Activated CD4-positive, alpha-beta memory T cell treated with anti-CD3 and anti-CD28 coated beads, Interleukin-2, amount 10 ng/mL, durations not matched to agents 7 days and 5 days (primary cell): ENCODE measurements at places on chromosomes 1 and 21.

DNA sequence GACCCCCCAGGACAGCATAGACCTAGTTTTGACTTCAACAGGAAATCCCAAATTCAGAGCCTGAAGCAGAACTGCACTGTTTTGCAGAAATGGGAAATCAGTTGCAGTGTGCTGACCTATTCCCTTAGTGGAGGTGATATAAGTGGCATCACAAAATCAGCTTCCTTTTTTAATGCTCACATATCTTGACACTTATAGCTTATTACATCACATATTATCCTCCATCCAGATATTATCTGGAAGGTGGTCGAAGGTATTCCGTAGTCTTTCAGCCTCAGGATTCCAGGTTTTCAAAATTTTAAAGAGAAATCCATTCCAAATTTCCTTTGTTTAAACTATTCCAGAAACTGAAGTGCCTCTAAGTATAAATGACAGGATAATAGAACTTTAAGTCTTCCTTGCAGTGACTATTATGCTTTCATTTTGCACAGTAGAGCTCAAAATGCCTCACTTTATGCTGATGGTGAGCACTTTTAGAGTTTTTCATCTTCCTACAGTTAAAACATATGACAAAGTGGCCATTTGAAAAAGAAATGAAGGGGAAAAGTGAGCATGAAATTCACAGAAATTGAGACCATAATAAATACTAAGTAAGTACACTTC lies 106.4 kb upstream of the DPYD start:
- no peak for DNase-seq

- DNase-seq: no peak
These were observed 7.4 kb downstream of the MEF2D start for GRCh38 chr1:156493154-156493631.

GRCh38 chr1:76998582-76999223 lies 131.4 kb downstream of the ST6GALNAC5 start:
- no peak for DNase-seq

DNA sequence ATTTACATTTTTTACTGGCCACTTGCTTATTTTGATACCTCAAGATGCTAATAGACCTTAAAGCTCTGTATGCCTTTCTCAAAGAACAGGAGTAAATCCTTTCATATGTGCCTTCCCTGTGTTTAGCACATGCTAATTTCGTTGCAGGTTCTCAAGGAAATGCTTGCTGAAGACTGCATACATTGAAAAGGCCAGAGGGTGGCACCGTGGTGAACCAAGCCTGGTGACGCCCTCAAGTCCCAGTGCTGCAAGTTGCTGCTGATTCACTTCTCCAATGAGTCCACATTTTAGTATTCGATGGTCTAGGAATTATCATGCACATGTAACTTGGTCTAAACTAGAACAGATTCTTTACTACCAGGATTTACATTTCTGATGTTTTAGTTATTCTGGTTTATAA lies 94.1 kb downstream of the CLDN17 start:
- DNase-seq: no peak

- no peak for DNase-seq
These were observed 40.2 kb downstream of the PIK3CD start for GRCh38 chr1:9691691-9692090.

DNA sequence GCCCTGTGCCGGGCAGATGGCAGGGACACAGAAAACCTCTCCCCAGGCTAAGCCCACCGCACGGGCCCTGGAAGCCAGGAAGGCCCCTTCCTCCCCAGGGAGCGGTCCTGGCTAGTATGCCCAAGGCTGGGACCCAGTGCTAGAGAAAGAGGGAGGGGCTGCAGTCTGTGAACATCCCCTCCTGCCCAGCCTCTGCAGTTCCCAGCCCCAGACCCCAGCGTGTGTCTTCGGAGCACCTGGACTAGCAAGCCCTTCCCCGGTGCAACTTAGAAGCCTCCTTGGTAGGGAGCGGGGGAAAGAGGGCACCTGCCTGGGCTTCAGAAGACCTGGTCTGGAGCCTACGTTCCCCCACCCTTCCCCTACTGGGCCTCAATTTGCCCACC lies 2.1 kb downstream of the PLEKHG5 start:
- no peak for DNase-seq

DNA sequence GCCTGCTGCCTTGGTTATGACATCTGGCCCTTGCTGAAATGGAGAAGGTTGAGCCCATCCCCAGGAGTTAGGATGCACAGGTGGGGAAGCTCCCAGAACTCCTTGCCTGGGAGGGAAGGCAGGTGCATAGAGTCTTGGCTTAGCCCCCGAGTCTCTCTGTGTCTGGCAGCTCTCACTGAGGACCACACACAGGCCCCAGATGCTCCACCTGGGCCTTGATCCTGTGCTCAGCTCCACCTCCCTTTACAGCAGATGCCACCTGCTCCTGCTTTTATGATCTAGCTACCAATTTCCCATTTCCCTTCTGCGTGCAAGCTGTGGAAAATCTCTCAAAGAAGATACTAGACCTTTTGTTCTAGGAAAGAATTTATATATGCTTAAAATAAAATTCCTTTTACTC lies 28.8 kb upstream of the KCNJ6 start:
- DNase-seq: no peak

DNA sequence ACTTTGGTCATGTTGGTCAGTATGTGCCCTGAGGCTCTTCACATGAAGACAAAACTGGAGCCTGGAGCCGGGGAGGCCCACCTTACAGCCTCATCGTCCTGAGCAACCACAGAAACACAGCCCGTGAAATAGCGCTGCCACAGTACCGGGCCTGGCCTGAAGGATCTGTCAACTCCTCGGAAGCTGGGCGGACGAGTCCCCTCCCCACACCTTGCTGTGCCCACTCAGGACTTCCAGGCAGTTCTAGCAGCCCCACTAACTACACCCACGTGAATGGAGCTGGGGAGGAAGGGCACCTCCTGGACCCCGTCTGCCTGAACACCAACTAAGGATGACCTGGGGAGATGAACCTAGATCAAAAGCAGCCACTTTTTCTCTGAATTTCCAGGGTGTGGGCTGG lies 24.7 kb downstream of the SDE2 start:
- DNase-seq: no peak

- no peak for DNase-seq
These were observed 44.0 kb downstream of the CDC42 start for GRCh38 chr1:22096463-22096862.

- no peak for DNase-seq
These were observed 4.6 kb upstream of the LHX8 start for GRCh38 chr1:75129660-75129982.

DNA sequence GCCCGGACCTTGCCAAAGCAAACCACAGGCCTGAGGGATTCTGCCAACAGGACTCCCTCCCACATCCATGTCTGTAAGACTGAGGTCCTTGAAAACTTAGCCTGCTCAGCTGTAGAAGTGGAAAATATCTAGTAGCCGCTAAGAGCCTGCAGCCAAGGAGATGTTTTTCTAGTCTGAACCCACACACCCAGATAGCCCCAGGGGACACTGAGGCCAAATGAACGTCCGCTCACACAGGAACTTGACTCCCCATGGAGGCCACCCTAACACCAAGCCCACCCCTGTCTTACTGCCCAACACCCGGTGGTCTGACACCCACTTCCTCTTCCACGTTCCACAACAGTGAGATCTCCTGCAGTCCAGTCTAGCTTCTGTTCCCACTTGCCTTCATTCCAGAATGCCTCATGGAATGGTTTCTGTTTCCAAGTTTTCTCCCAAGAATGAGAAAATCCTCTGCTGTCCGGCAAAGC lies 174.8 kb downstream of the PLPP3 start:
- DNase-seq: no peak

- no peak for DNase-seq
These were observed 31.5 kb upstream of the VASH2 start for GRCh38 chr1:212918824-212919223.

DNA sequence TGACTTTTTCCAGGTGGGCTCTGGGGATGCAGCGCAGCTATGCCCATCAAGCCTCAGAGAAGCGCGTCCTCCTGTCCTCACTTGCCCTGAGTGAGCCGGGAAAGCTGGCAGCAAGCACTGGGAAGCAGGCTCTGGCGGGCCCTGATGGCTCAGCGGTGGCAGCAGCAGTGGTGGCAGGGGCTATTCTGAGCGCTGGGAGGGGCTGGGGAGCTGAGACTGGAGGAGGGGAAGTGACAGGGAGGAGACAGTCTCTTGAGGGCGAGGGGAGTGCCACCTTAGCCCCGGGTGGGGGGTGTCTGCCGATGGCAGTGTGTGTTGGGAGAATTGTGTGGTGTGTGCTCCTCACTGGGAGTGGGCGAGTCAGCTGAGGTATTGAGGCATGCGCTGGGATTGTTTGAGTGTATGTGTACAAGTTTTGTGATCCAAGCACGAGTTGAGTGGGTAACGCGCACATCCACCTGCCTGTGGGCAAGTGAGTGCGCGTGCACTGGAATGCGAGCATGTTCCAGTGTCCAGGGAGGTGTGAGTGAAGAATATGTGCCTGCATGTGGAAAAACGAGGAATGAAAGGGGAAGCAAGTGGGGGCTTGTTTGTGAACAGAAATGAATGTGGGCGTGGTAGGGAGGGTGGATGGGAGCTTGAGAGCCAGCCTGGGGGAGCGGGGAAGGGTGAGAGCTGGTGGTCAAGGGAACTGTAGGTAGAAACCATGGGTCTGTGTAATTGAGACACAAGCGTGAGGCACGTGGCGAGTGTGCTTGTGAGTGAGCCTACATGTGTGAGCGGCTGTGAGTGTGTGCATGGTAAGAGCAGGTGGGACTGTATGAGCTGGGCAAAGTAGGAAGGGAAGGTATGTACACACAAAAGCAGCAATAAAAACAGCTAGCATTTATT lies 2.9 kb upstream of the FOXO6 start:
- DNase-seq: peak; percentile 15

- DNase-seq: no peak
These were observed 114.4 kb upstream of the RAB3GAP2 start for GRCh38 chr1:220386494-220387195.

GRCh38 chr1:185990565-185990964 lies 256.4 kb downstream of the HMCN1 start:
- no peak for DNase-seq

DNA sequence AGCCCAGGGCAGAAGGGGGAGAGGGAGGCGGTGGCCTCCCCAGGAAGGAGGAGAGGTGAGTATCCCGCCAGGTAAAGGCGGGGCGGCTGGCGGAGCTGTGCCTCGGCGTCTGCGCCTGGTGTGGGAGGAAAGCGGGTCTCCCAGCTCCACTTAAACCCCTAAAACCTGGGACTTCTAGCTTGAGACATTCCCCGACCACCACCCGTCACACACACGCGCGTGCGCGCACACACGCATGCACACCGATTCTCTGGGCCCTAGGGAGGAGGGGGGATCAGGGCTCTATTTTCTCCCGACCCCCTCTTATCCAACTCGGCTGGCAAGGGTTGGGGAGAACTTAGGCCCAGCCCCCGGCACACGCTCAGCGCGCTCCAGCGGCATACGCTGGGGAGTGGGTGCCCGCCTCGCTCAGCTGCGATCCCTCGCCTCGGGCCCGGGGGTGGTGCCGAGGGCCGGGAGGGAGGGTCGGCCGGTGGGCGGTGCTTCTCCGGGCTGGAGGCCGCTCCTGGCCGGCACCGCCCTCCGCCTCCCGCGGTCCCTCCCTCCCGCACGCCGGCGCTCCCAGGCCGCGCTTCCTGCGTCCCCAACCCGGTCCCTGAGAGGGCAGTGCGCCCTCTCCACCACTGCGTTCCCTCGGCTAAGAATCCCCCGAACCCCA lies at the start of gene TMEM51:
TMEM51 (plus strand) TSS at position 564 of the 658 bp plus-strand sequence. CDS start 61,341 bp downstream, outside the sequence.
- no peak for DNase-seq
